ENCODE measurements at places on chromosomes 12 and 14.

GRCh38 chr14:25086821-25087396, 37.0 kb upstream of the STXBP6 start:
- no peak for DNase-seq

GRCh38 chr14:99541677-99542470, 60.7 kb downstream of the CCNK start:
- DNase-seq: no peak

- DNase-seq: no peak
Observed at GRCh38 chr12:18045446-18045992, 44.5 kb downstream of the RERGL start.

GRCh38 chr14:105531894-105532623, 5.7 kb downstream of the TMEM121 start:
- no peak for DNase-seq

DNA sequence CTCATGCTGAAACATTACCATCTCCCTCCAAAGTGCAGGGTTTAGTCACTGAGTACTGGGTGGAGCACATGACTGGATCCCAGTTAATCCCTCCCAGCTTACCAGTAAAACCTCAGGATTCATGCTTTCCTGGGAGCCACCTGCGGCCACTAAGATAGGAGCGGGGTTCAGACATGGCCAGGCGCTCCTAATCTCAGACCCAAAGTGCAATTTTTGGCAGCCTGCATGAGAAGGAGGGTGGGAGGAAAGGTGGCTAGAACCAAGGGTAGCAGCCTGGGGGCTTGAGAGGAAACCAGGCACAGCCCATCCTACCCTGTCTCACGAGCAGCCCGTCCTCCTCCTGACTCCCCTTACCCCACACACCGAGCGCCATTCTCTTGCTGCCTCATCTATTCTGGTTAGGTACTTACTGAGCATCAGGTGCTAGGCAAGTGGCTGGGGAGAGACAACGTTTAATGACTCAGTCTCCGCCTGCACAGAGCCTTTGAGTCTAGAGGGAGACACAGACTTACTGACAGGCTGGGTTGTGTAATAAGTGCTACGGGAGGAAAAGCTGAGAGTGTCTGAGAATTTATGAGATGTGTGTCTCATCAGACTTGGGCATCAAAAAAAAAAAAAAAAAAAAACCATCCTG, 9.9 kb downstream of the GPRC5A start:
- DNase-seq: peak; percentile 94

- DNase-seq: peak; percentile 71
Observed at GRCh38 chr14:76256545-76256944, 104.8 kb downstream of the GPATCH2L start.

DNA sequence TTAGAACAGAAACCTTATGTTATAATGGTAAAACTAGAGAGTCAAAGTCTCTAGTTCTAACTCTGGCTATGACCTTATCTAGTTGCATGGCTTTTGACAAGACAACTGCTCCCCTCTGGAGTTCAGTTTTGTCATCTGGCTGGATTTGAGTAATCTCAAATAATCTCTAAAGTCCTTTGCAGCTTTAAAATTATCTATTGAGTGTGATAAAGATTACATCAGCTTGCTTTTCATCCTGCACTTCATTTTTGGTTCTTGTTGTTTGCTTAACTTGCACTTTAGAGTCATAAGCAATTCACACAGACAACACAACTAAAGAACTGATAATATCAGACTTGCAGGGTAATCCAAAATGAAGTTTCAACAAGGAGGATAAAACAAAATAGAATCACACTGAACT, 2.3 kb downstream of the AKAP5 start:
- no peak for DNase-seq

GRCh38 chr14:94598816-94599655, 13.2 kb upstream of the SERPINA3 start:
- DNase-seq: peak; percentile 98

GRCh38 chr12:27631365-27631764, 64.9 kb upstream of the REP15 start:
- DNase-seq: no peak

GRCh38 chr12:83276904-83277303, 590.2 kb downstream of the TMTC2 start:
- DNase-seq: no peak

GRCh38 chr12:117387832-117388231, 26.4 kb upstream of the NOS1 start:
- DNase-seq: no peak

- DNase-seq: peak; percentile 43
Observed at GRCh38 chr14:80621701-80622100, 319.8 kb downstream of the CEP128 start.

DNA sequence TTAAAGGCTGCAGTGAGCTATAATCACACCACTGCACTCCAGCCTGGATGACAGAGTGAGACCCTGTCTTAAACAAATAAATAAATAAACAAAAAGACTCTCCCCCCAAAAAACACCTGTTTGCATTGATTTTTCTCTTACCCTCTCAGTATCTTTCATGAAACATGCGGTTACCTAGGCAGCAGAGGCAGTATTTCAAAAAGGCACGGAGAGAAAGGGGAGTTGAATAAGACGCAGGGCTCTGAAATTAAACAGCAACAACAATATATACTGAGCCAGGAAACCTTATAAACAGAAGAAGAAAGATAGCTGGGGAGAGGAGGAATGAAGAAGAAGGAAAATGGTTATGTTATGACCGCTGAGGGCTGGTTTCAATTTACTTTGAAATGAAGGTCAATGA, 277.6 kb downstream of the BTG1 start:
- DNase-seq: no peak

GRCh38 chr14:68502230-68502629, 290.6 kb downstream of the ZFP36L1 start:
- no peak for DNase-seq

DNA sequence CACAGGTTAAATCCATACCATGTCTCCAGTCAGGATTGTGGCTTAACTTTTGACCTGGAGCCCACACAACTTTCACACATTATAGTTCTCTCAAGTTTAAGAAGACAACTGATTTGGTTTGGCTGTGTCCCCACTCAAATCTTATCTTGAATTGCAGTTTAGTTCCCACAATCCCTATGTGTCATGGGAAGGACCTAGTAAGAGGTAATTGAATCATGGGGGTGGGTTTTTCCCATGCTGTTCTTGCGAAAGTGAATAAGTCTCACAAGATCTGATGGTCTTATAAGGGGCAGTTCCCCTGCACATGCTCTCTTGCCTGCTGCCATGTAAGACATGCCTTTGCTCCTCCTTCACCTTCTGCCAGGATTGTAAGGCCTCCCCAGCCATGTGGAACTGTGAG, 38.2 kb upstream of the PARP11 start:
- DNase-seq: no peak

- DNase-seq: peak; percentile 73
Observed at GRCh38 chr14:91229743-91230200, 14.7 kb downstream of the GPR68 start.

- no peak for DNase-seq
Observed at GRCh38 chr12:5908251-5908650, 36.8 kb downstream of the ANO2 start.

DNA sequence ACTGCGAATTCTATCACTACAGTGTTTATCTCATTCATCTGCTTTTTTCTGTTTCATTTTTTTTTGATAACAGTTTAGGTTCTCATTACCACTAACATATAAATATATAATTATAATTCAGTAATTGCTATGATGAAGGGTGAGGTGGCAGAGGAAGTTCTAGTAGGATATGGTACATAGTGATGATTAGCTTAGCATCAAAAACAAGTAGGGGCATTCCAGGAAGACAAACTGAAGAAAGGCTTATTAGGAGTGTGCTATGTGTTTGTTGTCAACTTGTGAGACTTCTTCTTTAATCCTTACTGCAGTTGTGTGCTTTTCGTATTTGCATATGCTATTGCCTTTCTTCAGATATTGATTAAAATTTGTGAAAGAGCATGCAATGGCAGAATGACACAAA, 20.6 kb downstream of the FUT8 start:
- no peak for DNase-seq

DNA sequence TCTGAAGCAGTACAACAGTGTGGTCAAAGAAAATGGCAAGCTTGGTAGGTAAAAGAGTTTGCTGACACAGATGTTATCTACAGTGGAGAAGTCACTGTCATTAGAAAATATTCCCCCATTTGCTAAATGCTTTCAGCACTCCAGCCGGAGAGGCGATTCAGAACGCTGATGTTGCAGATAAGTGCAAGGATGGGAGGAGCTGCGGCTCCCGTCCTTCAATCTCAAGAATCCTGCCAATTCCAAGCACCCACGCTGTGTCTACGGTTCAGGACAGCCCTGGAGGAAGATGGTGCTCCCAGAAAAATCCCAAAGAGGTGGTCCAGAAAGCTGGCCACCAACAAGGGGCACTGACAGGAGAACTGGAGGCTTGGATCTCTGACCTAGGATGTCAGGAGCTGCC, 79.1 kb downstream of the ZFP36L1 start:
- DNase-seq: no peak

DNA sequence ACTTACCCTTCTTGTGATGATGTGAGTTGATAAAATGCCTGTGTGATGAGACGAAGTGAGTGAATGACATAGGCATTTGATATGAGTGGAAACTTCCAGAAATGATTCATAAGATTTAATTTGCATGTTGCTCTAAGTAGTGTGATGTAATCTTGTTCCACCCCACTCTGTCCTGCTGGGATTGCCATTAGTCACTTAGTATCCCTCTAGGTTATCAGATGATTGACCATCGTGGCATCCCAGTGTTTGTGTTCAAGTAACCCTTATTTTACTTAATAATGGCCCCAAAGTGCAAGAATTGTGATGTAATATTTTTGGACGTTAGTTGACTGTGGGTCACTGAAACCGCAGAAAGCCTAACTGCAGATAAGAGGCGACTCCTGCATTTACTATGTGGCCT, 214.4 kb upstream of the DIO2 start:
- DNase-seq: peak; percentile 92

- DNase-seq: no peak
Observed at GRCh38 chr12:6099316-6099715, 25.2 kb downstream of the VWF start.

DNA sequence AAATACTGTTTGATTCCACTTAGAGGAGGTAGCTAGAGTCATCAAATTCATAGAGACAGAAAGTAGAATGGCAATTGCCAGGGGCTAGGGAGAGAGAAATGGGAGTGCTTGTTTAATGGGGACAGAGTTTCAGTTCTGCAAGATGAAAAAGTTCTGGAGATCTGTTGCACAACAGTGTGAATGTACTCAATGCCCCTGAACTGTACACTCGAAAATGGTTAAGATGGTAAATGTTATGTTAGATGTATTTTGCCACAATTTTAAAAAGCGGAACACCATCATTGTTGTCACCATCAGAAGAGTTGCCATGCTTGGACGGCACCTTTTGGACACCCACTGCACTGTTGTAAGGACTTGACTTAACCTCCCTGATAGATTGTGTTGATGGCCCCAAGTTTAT, 106.9 kb downstream of the SCARB1 start:
- DNase-seq: no peak

- DNase-seq: no peak
Observed at GRCh38 chr12:46214668-46215436, 54.0 kb downstream of the SLC38A1 start.

- peak; percentile 83 for DNase-seq
Observed at GRCh38 chr12:106223485-106224354, 24.1 kb downstream of the CKAP4 start.

GRCh38 chr12:53695152-53696145, 19.6 kb upstream of the ATP5MC2 start:
- peak; percentile 57 for DNase-seq

- DNase-seq: peak; percentile 36
Observed at GRCh38 chr12:94615260-94616181, 34.8 kb downstream of the TMCC3 start.

DNA sequence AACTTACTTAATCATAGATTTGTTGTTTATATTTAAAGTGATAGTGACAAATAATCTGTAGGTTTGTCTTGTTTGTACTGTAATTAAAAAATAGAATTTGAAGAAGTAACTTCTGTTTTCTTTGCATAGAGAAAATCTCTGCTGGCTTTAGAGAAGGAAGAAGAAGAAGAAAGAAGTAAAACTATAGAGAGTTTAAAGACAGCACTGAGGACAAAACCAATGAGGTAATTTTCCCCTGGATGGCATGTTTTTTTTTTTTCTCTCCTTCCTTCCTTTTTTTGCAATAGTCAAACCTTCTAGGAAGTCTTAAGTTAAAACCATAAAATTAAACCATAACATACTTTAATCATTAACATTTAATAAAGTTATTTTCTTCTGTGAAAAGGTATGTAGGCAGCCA, 131.9 kb downstream of the DAAM1 start:
- DNase-seq: no peak

DNA sequence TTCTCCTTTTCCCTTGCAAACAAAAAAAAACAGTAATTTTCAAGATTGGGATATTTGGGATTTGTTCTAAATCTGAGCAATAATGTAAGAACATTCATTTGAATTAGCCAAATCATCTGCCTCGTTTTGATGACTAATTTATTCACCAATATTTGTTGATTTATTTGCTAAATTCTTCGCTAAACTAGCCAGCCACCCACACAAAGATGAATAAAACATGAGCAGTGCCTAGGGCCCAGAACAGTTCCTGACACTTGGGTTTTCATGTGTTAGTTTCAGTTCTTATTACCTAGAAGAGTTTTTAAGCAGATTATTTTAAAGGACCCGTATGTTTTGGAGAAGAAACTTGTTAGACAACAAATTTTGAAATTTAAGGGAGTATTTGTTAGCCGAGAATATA, 1.4 kb downstream of the ETNK1 start:
- DNase-seq: peak; percentile 7

- peak; percentile 41 for DNase-seq
Observed at GRCh38 chr12:107545737-107546353, 139.8 kb upstream of the PWP1 start.

- no peak for DNase-seq
Observed at GRCh38 chr14:89088530-89088929, 264.1 kb downstream of the TTC8 start.

DNA sequence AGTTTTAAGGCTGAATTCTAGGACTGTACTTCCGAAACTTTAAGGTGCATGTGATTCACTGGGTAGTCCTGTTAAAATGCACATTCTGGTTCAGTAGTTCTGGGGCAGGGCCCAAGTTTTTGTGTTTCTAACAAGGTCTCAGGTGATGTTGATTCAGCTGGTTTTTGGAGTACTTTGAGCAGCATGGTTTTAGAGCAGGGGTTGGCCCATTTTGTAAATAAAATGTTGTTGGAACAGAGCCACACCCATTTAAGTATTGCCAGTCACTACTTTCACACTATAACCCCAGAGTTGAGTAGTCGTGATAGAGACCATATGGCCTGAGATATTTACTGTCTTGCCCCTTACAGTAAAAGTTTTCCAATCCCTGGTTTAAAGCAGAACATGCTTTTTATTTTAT, 111.3 kb downstream of the SYNE2 start:
- DNase-seq: no peak

- DNase-seq: no peak
Observed at GRCh38 chr14:69910871-69911270, 31.7 kb downstream of the SMOC1 start.

- DNase-seq: no peak
Observed at GRCh38 chr12:82054566-82054965, 295.4 kb upstream of the PPFIA2 start.

All from fibroblast of upper back skin (primary cell).